ENCODE measurements at places on chromosomes 12 and 14.

DNA sequence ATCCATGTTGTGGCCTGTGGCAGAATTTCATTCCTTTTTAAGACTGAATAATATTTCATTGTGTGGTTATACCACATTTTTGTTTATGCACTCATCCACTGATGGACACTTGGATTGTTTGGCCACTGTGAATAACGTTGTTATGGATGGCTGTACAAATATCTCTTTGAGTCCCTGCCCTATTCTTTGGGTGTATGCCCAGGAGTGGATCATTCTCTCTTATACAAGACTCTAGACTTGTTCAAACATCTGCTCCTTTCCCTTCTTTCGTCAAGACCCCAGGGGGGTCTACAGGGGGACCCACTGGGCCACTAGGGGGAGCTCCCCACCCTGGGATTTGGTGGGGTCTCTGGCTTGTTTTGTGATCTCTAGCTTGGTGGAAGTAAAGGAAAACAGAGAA is 77.4 kb downstream of the FBXL14 start:
- no peak for DNase-seq

- no peak for DNase-seq
Observed at GRCh38 chr12:50072198-50072907, 12.8 kb upstream of the SMARCD1 start.

DNA sequence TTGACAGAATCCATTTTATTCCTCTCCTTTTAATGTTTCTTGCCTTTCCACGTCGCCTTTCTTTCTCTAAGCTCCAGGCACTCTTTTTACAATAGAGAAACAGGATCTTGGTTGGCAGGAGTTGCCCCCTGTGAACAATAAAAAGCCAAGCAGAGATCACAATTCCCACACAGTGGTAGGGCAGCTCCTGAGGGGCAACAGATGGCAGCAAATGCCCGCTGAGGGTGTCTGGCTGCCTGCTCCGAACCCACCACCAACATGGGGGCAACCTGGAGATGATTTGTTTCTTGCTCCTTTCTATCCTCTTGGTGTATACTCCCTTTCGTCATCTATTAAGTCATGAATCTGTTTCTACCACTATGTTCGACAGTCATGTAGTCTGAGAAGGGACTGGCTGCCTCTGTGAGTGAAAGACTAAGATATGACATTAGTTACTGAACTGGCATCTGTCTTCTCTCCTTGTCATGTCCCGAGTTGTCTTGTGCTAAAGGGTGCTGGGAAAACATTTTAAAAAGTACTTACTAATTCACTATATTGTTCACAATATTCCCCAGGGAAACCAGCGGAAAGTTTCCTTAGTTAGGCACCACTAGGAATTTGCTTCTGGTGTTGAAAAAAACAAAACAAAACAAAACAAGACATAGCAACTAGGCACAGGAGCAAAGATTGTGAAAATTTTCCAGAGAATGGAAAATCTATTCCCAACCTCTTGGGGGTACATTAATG is 170.1 kb downstream of the STXBP6 start:
- no peak for DNase-seq

GRCh38 chr12:64798165-64798564 is 26.3 kb upstream of the TBC1D30 start:
- no peak for DNase-seq

- no peak for DNase-seq
Observed at GRCh38 chr14:100865682-100866591, 37.6 kb downstream of the RTL1 start.

- DNase-seq, result no peak
Observed at GRCh38 chr14:39555749-39556148, 123.5 kb upstream of the FBXO33 start.

DNA sequence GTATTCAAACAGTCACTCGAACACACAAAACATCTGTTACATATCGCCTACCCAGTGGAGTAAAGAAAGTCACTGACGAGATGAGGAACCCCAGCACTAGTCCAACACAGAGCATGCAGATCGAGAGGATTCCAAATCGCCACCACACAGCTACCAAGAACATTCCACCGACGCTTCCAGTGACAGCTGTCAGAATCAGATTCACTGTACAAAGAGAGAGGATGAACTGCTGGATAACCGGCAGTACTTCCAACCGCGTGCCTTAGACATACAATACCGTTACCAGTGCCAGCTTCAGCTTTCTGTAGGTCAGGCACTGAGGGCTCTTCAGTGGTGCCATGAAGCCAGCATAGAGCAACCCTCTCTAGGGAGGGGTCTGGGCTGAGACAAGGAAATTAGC is 34.5 kb downstream of the TM7SF3 start:
- DNase-seq, result no peak

GRCh38 chr12:52415870-52416750 is 10.0 kb upstream of the KRT82 start:
- DNase-seq, result no peak

All from central memory CD8-positive, alpha-beta T cell (primary cell).